ENCODE measurements at places on chromosomes 6 and 20. TPM values are rescaled to one million over a fixed set of nuclear protein-coding genes. Genes with fewer than 3 reads are reported as not detected.

DNA sequence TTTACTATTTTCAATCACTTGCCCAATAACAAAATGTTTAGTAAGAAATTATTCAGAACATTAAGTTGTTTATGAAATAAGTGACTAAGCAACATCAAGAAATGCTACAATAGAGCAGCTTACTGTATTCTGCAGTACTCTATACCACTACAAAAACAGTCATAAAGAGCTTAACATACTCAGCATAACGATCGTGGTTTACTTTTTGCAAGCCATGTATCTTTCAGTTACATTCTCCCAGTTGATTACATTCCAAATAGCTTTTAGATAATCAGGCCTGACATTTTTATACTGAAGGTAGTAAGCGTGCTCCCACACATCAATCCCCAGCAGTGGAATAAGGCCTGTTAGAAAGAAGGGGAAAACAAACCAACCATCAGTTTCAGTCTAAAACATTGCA is 10.7 kb downstream of the SOD2 start:
- DNase-seq = no peak
- no peaks in the 10 kb centered on the region for H3K4me1 ChIP-seq
- H3K27me3 ChIP-seq = no peaks in the 10 kb centered on the region

DNA sequence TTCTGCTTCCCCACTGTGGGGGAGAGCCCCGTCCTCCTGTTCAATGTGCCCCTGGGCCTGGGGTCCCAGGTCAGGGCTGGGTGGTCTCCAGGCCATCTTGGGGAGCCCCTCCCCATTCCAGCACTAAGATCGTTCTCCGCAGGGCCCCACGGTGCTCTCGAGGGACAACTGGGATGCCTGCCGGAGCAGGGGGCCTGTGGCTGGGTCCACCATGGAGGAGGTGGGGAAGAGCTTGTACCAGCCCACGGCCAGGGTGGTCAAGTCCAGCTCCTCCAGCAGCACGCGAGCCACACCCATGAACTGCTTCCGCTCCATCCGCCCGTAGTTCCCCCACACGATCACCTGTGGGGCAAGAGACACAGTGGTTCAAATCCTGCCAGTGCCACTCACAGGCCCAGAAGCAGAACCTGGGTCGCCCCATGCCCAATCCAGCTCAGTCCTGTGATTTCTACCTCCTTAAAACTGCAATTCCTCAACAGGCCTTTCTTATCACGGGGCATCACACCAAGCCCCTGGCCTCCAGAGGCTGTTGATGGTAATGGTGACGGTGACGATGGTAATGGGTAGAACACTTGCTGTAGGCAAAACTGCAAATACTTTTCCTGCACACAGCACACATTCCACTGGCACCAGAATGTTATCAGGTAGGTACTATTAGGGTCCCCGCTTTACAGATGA is 10.5 kb downstream of the KCNK15 start:
- H3K4me1 ChIP-seq = no peaks in the 10 kb centered on the region
- H3K27ac ChIP-seq = no peak overlapping the region
- no peak for DNase-seq

- peaks cover 8% of the 10 kb centered on the region for H3K4me1 ChIP-seq
- DNase-seq = no peak
- H3K36me3 ChIP-seq = no peaks in the 10 kb centered on the region
- H3K27me3 ChIP-seq = no peaks in the 10 kb centered on the region
- no peak overlapping the region for H3K4me3 ChIP-seq
These were observed 2.4 kb downstream of the EDEM2 start for GRCh38 chr20:35144694-35145093.

The PGC gene
- not detected for total RNA-seq

GRCh38 chr6:143581835-143582480 is 70.4 kb upstream of the FUCA2 start:
- peaks cover 5% of the 10 kb centered on the region for H3K4me1 ChIP-seq
- H3K4me3 ChIP-seq = no peak overlapping the region
- no peaks in the 10 kb centered on the region for H3K36me3 ChIP-seq
- no peaks in the 10 kb centered on the region for H3K27me3 ChIP-seq

The KIAA1755 gene
- 0.22 TPM for total RNA-seq

GRCh38 chr6:138205437-138206094 is 12.7 kb downstream of the PBOV1 start:
- no peaks in the 10 kb centered on the region for H3K4me1 ChIP-seq
- H3K36me3 ChIP-seq = no peaks in the 10 kb centered on the region
- H3K27me3 ChIP-seq = no peaks in the 10 kb centered on the region
- no peak overlapping the region for H3K4me3 ChIP-seq
- no peak overlapping the region for H3K27ac ChIP-seq
- no peak for DNase-seq
